ENCODE measurements at places on chromosomes 7 and 10.
A peak's percentile ranks its signal among the peaks of the same experiment; 100 is the strongest.

- DNase-seq = no peak
Measured at GRCh38 chr7:143285470-143285778, 666 bp downstream of the TMEM139 start.

- DNase-seq = no peak
Measured at GRCh38 chr10:17385066-17385465, 69.3 kb downstream of the ST8SIA6 start.

DNA sequence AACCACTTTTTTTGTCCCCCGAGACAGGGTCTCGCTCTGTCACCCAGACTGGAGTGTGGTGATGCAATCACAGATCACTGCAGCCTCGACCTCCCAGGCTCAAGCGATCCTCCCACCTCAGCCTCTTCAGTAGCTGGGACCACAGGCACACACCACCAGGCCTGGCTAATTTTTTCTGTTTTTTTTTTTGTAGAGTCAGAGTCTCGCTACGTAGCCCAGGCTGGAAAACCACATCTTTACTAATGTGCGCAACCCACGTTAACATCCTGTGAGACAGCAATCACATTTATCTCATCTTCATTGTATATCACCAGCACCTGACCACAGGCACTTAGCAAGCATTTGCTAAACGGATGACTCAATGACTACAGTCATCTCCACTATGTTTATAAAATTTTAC, 77.8 kb upstream of the ATP6V0A4 start:
- peak; percentile 80 for DNase-seq

DNA sequence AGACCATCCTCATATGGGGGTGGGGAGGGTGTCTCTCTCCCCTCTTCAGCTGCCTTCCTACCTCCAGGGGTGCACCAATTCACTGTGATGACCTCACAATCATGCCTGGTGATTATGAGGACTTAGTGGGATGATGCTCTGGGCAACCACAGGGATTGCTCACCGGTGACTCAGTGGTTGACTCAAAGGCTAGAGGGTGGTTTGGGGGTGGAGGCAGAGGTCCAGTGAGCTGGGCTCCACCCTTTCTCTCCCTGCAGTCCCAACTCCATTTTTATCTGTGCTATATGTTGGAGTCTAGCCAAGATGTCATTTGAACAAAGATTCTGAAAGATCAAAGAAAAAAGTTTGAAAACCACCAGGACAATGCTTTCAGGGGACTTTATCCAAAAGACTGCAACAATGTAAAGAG, 286.9 kb downstream of the KCNMA1 start:
- no peak for DNase-seq

DNA sequence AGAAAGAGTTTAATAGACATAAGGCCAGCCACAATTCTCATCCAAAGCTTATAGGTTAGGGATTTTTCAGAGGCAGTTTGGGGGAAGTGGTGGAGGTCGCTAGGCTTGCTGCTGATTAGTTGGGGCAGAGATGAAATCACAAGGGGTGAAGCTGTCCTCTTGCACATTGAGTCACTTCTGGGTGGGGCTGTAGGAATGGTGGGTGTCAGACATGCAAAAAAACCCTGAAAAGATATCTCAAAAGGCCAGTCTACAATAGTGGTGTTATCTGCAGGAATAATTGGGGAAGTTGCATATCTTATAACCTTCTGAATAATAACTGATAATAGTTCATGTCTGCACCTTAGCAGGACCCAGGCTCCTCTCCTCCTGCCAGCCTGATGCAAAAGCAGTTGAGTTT, 2.1 kb downstream of the FAM24B start:
- no peak for DNase-seq

DNA sequence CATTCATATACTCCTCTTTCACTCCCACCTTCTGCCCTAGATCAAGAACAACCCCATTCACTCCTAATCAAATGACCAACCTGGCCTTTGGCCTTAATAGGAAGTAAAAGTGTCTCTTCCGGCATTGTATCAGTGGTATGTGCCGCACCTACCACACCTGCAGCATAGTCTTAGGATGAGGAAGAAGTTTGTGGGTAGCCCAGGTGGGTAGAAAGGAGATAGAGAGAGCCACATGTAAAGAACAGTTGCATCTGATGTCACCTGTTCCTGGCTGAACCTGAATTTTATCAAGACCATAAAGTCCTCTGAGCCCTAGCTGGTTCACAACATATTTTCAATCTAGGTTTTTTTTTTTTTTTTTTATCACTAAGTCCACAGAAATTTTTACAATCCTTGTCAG, 55.5 kb upstream of the PTPN12 start:
- no peak for DNase-seq

Measured in central memory CD4-positive, alpha-beta T cell (primary cell).